Fibroblast of skin of left quadriceps (primary cell): ENCODE measurements at places on chromosomes 2 and 18.

- DNase-seq: no peak
Observed at GRCh38 chr2:38823386-38823785, 45.4 kb downstream of the GEMIN6 start.

DNA sequence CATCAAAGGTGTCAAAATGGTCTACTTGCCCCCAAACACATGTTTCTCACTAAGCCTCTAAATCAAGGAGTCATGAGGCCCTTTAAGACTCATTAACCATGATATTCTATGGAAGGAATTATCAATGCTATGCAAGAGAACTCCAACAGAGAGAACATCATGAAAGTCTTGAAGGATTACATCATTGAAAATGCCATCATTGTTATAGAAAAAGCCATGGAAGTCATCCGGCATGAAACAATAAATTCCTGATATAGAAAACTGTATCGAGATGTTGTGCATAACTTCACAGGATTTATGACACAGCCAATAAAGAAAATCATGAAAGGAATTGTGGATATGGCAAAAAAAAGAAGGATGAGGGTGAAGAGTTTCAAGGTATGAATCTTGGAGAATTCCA lies 1363.6 kb upstream of the CDH2 start:
- DNase-seq: no peak

- no peak for DNase-seq
Observed at GRCh38 chr2:144645083-144645778, 125.3 kb upstream of the ZEB2 start.

DNA sequence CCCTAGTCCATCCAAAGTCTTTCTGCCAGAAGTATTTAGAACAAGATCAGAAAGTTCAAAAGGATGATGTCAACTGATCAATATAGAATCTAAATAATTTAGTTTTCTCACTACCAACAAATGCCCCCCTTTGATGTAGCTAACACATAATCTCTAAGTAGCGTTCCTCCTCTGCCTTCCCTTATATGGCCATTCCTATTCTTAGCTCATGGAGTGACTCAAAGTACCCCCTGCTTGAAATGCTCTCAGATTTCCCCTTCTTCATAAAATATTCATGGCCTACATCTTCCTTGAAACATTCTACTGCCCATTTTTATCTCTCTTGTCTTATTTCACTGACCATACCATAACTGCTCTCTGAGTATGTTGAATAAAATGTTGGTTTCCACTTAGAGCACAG lies 151.5 kb downstream of the UPP2 start:
- DNase-seq: no peak

GRCh38 chr2:149622343-149622742 lies 34.8 kb upstream of the MMADHC start:
- DNase-seq: no peak

GRCh38 chr2:78549766-78550165 lies 475.7 kb upstream of the REG3G start:
- DNase-seq: no peak

GRCh38 chr2:241931084-241931975 lies 61.8 kb downstream of the RTP5 start:
- DNase-seq: no peak

- no peak for DNase-seq
Observed at GRCh38 chr18:23438608-23439366, 14.3 kb upstream of the RIOK3 start.

GRCh38 chr2:143261986-143262385 lies 132.8 kb downstream of the ARHGAP15 start:
- DNase-seq: no peak

- DNase-seq: no peak
Observed at GRCh38 chr2:23564615-23564960, 179.6 kb downstream of the KLHL29 start.

- no peak for DNase-seq
Observed at GRCh38 chr2:36650031-36650829, 46.3 kb upstream of the VIT start.

DNA sequence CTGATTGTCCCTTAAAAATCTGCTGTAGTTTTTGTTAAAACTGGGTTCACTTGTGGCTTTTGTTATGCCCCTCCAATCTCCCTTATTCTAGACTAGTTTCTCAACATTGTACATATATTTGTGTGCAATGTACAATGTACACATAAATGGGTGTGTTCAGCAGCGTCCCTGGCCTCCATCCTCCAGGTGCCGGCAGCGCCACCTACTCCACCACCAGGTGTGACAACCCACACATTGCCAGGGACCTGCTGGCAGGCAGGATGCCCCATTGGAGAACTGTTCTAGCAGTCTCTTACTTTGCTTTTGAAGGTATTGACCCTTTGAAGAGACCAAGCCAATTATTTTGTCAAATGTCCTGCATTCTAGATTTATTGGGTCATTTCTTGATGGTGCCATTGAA lies 75.4 kb downstream of the SH3RF3 start:
- DNase-seq: no peak

- DNase-seq: no peak
Observed at GRCh38 chr2:163594497-163594896, 141.3 kb downstream of the FIGN start.

DNA sequence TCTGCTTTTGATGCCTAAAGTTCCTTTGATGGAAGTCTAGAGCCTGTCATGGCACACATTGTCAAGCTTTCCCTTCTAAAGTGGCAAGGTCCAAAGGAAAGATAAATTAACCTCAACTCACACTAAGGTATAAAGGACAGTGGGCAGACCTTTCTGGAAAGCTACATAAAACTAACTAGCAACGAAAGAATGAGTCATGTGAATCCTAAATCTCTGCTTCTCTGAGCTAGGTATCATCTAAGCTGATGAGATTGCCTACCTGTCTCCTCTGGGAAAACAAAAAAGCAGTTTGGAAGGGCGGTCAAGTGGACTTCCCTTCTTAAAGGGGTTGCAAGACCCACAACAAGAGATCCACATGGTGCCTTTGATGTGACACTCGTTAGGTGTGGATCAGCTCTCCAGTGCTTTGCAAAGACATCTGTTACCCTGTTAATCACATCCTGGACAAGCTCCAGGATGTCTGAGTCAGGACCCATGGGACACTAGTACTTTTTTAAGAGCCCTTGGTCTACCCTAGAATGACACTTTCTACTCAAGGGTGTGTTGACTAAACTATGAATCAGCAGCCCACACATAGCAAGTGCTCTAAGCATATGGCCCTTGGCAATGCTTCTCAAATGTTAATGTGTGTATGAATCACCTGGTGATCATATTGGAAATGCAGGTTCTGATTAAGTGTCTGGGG lies 173.5 kb downstream of the ALK start:
- peak; percentile 87 for DNase-seq

- no peak for DNase-seq
Observed at GRCh38 chr2:120319686-120320317, 26.1 kb upstream of the INHBB start.

DNA sequence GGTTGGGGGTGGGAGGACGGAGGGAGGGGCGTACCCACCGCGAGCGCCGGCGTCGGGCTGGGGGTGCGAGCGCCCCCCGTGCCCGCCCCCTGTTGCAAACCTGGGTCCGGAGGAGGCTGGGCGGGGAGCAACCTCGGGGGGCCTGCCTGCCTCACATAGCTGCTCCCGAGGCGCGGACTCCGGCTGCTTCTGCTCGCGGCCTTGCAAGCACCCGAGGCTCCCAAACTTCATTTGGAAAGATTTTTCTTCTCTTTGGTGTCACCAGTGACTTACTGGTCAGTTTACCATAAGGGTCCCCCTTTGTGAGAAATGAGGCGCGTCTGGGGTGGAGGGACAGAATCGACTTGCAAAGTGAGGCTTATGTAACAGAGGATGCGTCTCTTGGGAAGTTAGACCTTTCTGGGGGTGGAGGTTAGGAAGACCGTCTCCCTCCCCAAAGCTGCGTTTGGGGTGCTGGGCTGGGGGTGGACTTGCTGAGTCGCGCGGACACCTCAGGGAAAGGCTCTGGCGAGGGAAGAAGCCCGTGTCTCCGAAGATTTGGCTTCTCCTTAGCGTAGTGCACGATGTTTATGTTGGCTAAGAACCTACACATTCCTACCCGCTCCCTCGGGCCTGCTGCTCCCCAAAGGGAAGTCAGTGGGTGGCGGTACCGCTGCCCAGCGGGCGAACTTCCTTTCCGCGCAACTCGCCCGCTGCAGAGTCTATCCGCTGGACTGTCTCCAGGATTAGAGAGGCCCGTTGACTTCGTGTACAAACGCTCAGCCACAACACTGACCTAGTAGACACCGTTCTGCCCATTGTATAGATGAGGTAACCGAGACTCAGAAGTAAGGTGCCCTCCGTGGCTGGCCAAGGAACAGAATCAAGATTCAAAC lies 559 bp downstream of the TMEM37 start:
- no peak for DNase-seq

- no peak for DNase-seq
Observed at GRCh38 chr2:210792000-210792399, 235.6 kb downstream of the CPS1 start.
